ENCODE measurements at places on chromosomes 6 and 20.

DNA sequence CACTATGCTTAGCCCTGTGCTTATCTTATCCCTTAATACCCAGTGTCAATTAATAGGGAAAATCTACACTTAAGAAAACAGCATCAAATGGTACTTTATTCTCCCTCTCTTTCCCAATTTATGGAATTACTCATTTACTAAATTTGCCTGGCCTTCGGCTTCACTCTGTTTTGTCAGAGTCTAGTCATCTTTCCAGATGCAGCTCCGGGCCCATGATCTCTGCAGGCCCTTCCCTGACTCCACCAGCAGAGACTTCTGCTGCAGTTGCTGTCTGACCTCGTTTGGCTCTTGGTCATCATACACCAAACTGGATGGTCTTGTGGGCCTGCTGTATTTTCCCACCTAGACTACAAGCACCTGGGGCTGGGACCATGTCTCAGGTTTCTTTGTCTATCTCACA is 27.4 kb downstream of the MRS2 start:
- no peak for DNase-seq

GRCh38 chr6:44667668-44668390 is 280.3 kb downstream of the CDC5L start:
- no peak for DNase-seq

GRCh38 chr6:91633374-91634111 is 1046.7 kb upstream of the MAP3K7 start:
- DNase-seq, result no peak

- no peak for DNase-seq
Observed at GRCh38 chr6:34486106-34486740, 20.3 kb downstream of the PACSIN1 start.

- no peak for DNase-seq
Observed at GRCh38 chr6:16922282-16922681, 161.0 kb upstream of the ATXN1 start.

GRCh38 chr6:40552941-40553340 is 34.2 kb downstream of the LRFN2 start:
- no peak for DNase-seq

DNA sequence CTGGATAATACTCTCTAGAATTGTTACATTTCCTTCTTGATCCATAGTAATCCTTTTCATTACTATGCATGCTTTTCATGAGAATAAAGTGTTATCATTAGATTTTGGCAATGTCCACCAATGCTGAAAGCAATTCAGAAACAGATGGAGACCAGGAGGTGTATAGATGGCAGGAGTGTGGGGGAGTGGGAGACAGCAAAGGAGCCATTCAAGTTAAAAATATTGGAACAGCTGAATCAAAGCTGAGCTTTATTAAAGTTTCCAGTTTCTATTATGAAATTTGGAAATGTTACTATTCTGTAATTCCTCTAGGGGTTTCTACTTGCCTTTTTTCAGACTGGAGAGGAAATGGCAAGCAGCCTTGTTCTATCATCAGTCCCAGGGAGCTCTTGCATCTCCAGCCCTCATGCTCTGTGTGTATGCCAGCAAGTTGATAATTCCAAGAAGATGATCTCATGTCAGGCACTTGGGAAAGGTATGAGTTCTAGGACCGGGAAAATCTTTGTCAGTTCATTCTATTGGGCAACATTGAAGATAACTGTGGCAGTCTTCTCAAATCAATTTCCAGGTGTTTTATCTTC is 228.0 kb downstream of the CD109 start:
- no peak for DNase-seq

GRCh38 chr6:156854466-156855161 is 77.4 kb downstream of the ARID1B start:
- DNase-seq, result no peak

- no peak for DNase-seq
Observed at GRCh38 chr6:149779644-149779963, 30.1 kb downstream of the PCMT1 start.

- no peak for DNase-seq
Observed at GRCh38 chr20:46311719-46312074, 3.4 kb upstream of the CDH22 start.

- no peak for DNase-seq
Observed at GRCh38 chr20:48217190-48217589, 431.9 kb upstream of the SULF2 start.

DNA sequence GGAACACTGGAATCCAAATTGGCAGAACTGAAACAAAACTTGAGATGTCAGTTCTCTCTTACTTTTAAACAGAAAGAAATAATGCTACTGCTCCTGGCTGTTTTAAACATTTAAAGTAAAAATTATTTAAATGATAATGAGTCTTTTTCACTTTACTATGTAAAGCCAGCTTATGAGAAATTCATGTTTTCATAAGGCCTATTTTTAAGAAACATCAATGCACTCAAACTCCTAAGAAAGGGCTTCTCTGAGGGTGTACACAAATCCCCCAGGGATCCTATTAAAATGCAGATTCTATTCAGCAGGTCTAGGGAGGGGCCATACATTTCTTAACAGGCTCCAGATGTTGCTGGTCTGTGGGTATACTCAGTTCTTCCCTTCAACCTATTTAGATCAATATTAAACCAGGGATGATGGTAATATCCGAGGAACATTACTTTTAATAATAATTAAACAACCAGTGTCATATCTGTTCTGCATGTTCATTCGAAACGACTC is 2.3 kb downstream of the FERMT1 start:
- DNase-seq, result no peak

- DNase-seq, result no peak
Observed at GRCh38 chr6:116877743-116878142, 701 bp downstream of the RFX6 start.

GRCh38 chr6:31687321-31687720 is 6.5 kb upstream of the LY6G5C start:
- no peak for DNase-seq

Data from globus pallidus (tissue), 1 donor.